ENCODE measurements at places on chromosomes 7 and 10. TPM values are rescaled to one million over a fixed set of nuclear protein-coding genes. Genes with fewer than 3 reads are reported as not detected.

DNA sequence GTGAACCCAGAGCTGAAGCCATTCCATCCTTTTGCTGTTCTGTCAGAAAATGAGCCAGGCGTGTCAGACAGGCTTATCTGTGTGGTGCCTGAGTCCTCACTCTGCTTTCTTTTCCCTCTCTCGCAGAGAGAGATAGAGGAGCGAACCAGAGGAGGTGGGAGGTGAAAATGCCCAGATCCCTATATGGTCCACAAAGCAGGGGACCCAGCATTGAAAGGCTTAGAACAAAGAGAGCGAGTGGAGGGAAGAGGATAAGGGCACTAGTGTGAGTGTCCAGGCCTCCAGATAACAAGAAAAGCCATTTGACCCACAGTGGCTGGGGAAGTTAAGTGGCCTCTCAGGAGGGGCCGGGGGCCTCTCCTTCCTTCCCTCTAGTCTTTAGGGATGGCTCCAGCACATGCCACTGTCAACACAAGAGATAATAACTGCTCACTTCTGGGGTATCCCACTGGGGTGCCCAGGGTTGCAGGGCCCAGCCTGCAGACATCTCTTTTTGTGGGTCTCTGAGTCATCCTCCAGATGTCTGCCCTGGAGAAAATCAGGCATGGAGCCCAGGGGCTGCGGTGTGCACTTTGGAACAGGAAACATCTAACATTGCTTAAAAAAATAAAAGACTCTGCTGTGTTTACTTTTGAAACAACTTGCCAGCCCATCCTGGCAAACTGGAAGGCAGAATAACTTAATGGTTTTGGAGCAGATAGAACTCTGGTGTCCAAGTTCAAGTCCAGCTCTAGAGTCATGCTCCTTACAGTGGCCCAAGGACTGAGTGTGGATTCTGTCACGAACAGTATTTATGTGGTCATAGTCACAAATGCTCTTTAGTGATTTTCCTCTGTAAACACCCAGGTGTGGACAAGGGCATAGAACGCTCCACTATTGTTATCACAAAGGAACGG, 189.5 kb downstream of the CXCL12 start:
- DNase-seq, result peak; percentile 90

GRCh38 chr7:22482503-22482902, 17.5 kb downstream of the STEAP1B start:
- DNase-seq, result no peak

DNA sequence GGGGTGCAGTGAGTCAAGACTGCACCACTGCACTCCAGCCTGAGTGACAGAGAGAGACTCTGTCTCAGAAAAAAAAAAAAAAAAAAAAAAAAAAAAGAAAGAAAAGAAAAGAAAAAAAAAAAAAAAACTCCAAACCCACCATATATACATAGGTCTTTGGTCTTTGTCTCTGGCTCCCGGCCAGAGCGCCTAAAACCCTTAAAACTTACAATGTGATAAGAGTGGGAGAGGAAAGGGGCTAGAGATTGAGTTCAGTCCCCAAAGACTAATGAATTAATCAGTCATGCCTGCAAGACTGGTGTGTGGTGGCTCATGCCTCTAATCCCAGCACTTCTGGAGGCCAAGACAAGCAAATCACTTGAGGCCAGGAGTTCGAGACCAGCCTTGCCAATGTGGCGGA, 6.8 kb upstream of the NFE2L3 start:
- no peak for DNase-seq

Gene FGF8
- total RNA-seq, result not detected

Gene SLC16A12
- total RNA-seq, result not detected

Gene ZNF800
- 24.6 TPM for total RNA-seq
